ENCODE measurements at places on chromosomes 1 and 21. TPM values are rescaled to one million over a fixed set of nuclear protein-coding genes. Genes with fewer than 3 reads are reported as not detected.

- no peaks in the 10 kb centered on the region for H3K4me1 ChIP-seq
- peak overlapping the region; percentile 54 for H3K27ac ChIP-seq
- DNase-seq: no peak
- H3K36me3 ChIP-seq: no peaks in the 10 kb centered on the region
- no peaks in the 10 kb centered on the region for H3K27me3 ChIP-seq
- no peak overlapping the region for H3K4me3 ChIP-seq
These were observed 90.7 kb downstream of the TENT5C start for GRCh38 chr1:117696561-117696960.

DNA sequence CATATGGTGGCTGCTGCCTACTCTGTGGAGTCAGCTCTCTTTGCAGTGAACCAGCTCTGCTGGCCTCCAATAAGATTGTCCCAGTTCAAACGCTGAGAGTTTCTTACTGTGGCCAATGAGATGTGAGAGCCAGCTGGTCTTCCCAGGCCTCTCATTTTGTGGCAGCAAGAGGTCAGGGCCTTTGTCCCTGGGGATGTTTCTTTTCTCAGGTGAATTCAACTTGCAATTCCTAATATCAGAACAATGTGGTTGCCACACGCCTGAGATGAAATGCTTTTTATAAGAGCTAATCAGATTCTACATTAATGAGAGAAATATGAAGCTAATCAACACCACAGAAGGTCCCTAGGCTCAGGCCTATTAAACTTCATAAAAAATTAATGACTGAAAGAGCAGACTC is 660.1 kb upstream of the CAMK1G start:
- no peaks in the 10 kb centered on the region for H3K27me3 ChIP-seq
- no peak for DNase-seq
- H3K36me3 ChIP-seq: no peaks in the 10 kb centered on the region
- H3K4me1 ChIP-seq: no peaks in the 10 kb centered on the region

DNA sequence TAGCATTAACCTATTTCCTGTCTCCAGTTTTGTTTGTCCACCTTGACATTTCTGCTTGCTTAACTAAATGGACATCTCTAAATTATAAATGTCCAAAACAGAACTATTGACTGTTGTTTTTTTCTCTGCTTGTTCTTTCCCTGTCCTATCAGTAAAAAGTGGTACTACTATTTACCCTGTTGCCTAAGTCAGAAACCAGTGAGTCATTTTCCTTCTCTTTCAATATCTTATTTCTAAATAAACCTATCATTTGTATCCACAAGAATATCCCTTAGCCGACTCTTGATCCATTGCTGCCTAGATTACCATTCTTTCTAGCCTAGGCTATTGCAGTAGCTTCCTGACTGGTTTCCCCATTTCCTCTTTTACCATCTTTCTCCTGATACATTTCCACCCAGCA is 22.5 kb downstream of the MIER1 start:
- no peak for DNase-seq
- no peak overlapping the region for H3K4me3 ChIP-seq
- H3K27ac ChIP-seq: no peak overlapping the region
- no peaks in the 10 kb centered on the region for H3K4me1 ChIP-seq
- no peaks in the 10 kb centered on the region for H3K27me3 ChIP-seq

The FLG2 gene
- total RNA-seq: not detected

The CLDN14 gene
- total RNA-seq: not detected

- H3K36me3 ChIP-seq: no peaks in the 10 kb centered on the region
- H3K4me3 ChIP-seq: no peak overlapping the region
- H3K27me3 ChIP-seq: no peaks in the 10 kb centered on the region
- no peaks in the 10 kb centered on the region for H3K4me1 ChIP-seq
These were observed 29.1 kb upstream of the IGSF5 start for GRCh38 chr21:39715804-39716397.
